ENCODE measurements at places on chromosomes 7 and 10.

- no peak for DNase-seq
These were observed 96.4 kb downstream of the CALD1 start for GRCh38 chr7:134875867-134876266.

DNA sequence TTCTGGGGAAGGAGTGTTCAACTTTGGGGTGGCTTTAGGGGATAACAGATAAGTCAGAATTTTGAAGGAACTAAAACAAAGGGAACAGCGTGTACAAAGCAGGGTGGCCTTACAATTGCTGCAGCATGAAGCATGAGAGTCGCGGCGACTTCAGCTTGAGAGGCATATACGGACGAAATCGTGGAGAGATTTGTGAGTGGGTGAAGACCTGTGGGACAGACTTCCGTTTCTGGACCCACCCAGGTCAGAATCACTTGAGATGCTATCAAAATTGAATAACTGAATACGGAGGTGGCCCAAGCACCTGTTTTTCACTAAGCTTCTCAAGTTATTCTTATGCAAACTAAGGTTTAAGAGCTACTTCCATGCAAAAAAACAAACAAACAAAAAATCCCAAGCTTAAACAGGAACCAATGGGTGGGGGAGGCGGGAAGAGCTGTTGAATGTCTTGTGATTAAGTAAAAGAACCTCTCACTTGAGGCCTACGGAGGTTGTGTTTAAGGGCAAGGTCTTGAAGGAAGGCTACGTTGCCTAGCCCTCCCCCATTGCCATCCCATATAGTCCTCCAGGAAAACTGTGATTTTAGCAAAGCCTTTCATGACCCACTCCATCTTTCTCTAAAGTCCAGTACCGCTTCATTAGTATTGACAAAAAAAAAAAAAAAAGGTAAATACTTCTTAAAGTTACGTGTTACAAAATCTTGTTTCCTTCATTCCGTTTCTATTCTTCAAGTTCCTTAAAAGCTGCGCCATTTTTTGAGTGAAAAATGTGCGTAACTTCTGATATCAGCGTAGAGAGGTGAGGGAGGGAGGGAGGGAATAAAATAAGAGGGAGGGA is 1.3 kb upstream of the TRIM24 start:
- no peak for DNase-seq

DNA sequence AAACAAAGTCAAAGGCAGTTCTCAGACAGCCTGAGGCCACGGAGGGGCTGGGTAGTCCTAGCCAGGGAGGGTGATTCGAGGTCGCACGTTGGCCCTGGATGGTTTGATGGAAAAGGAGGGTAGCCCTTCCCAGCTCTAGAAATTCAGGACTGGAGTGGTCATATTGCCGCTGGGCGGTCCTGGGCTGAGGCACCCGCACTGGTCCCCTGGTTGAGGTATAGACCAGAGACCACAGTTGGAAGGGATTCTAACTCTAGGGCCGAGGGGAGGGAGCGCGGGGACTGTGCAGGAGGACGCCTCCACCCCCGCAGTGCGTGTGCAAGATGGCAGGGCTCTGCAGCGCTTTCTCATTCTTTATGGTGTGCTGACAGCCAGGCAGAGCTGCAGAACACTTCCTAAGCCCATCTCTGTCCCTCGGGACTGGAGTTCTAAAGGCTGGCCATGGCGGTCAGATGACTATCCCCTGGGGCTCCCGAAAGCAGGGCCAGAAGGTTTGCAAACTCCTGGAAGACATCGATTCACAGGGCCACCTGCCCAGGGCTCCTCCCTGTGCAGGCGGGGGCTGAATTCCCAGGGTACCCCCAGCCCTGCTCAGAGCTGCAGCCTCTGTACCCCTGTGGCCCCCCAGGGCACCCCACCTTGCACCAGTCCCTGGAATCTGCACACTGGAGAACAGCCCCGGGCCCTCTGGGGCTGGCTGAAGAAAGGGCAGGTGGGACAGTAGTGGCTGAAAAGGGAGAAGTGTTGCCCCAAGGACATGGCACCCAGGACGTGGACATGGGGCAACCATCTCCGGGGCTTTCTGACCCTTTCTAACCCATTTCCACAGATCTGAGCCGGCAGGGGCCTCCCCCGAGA is 51.0 kb upstream of the ELN start:
- no peak for DNase-seq

DNA sequence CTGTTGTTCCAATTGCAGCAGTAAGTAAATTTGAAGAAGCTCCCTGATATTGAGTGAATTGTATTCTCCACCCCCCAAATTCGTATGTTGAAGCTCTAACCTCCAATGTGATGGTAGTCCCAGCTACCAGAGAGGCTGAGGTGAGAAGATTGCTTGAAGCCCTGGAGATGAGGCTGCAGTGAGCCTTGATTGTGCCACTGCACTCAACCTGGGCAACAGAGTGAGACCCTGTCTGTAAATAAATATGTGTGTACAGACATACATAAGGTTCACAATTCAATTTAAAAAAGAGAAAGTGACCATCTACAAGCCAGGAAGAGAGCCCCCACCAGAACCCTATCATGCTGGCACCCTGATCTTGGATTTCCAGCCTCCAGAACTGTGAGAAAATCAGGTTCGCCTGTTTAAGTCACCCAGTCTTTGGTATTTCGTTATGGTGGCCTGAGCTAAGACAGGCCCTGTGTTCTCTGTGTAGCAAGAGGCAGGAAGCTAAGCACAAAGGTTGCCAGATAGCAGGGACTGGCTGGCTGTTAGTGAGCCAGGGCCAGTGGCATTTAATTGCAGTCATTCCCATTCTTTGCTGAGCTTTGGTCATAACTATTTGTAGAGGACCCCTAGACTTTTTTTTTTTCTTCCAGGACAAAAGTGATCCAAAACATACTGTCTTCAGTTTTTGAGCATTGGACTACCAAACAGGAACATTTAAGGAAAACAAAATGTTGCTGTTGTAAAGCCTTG is 45.6 kb downstream of the AUTS2 start:
- no peak for DNase-seq

- DNase-seq = no peak
These were observed 12.4 kb downstream of the BCAP29 start for GRCh38 chr7:107592361-107593024.

DNA sequence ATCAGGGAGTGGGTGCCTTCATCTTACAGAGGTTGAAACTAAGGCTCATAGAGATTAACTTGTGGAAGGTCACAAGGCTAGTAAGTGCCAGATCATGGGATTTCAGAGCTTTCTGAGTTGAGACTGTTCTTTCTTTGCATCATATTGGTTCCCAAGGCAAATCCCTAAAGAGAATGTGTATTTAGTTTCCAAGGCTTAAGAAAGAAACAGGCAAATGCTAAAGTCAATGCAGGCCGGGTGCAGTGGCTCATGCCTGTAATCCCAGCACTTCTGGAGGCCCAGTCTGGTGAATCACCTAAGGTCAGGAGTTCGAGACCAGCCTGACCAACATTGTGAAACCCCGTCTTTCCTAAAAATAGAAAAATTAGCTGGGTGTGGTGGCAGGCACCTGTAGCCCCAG is 19.8 kb downstream of the CDK1 start:
- DNase-seq = no peak

GRCh38 chr10:117362313-117362712 is 12.9 kb downstream of the PDZD8 start:
- no peak for DNase-seq

- no peak for DNase-seq
These were observed 287.6 kb downstream of the BMPER start for GRCh38 chr7:34192906-34193305.

DNA sequence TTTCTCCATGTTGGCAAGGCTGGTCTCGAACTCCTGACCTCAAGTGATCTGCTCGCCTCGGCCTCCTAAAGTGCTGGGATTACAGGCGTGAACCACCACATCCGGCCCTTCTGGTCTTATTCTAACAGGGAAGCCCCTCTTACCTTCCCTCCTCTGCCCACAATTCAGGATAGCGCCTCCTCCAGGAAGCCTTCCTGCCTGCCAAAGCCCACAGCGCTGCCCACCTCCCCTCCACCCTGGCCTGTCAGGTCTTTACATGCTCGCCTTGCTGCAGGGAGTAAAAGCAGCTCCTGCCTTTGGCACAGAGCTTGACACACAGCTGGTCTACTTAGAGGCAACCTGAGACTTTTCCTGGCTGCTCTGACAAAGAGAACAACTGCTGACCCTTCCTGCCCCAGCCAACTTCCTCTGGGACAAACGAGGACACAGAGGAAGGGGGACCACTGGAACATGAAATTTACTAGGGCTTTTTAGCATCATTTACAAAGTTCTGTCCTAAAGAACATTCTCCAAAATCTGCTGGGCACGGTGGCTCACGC is 13.2 kb downstream of the MLXIPL start:
- no peak for DNase-seq

- peak; percentile 69 for DNase-seq
These were observed 103.0 kb upstream of the KLF6 start for GRCh38 chr10:3887885-3888476.

DNA sequence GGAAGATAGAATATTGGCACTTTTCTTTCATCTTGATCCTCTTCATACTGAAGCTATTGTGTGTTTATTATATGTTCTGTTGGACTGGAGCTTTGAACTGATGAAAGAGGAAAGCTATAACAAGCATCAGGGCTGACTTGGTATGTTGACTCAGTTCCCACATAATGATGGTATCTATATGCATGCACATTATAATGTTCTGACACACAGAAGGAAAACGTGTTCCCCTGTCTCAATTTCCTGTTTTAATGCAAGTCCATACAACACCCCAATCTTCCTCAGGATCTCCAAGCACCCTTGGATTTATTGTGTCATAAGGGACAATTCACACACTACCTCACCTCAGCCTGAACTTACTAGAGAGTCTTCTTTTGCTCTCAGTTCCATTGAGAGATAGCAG is 8.3 kb upstream of the WASL start:
- no peak for DNase-seq

DNA sequence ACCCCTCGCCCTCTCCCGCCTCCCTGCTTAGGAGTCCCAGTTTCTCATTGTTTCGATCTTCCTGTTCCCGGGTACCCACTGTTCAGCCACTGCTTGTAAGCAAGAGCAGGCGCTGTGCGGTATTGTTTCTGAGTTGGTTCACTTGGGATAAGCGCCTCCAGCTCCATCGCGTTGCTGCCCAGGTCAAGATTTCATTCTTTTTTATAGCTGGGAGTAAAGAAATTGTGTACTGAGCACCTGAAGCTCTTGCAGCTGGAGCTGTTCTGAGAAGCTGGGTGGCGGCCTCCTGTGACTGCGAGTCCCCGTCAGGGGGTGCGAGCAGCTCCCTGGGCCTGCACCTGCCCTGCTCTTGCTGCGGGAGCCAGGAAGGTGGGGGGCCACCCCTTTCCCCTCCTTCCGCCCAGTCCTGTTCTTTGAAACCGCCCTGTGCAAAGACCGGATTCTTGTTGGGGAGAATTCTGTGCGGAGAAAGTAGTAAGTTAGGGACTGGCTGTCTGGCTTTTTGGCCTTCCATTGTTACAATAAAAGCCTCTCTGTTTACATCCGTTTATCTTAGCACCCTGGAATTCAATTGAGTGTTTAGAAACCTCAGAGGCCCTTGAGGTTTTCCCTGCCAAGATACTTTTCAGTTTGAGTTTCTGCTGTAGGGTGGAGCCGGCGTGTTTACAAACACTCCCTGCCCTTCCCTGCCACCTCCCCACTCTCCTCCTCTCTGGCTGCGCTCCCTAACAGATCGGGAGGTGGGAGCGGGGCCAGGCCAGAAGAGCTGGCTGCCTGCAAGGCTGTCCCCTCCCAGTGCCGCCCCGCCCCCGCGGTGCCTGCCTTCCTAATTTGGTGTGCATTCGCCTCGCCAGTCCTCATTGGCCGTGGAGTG is 30.8 kb upstream of the AP5Z1 start:
- DNase-seq = peak; percentile 66

DNA sequence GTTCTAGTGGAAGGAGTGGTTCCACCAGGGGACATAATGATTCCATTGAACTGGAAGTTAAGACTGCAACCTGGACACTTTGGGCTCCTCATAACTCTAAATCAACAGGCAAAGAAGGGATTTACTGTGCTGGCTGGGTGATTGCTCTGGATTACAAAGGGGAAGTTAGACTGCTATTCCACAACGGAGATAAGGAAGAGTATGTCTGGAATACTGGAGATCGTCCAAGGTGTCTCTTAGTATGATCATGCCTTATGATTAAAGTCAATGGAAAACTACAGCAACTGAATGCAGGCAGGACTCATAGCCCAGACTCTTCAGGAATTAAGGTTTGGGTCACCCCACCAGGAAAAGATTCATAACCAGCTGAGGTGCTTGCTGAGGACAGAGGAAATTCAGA is 310.6 kb upstream of the MGMT start:
- no peak for DNase-seq

- DNase-seq = no peak
These were observed 135.8 kb upstream of the TMEM72 start for GRCh38 chr10:44775402-44775741.

- DNase-seq = no peak
These were observed 278.9 kb downstream of the HPSE2 start for GRCh38 chr10:98956576-98957260.

DNA sequence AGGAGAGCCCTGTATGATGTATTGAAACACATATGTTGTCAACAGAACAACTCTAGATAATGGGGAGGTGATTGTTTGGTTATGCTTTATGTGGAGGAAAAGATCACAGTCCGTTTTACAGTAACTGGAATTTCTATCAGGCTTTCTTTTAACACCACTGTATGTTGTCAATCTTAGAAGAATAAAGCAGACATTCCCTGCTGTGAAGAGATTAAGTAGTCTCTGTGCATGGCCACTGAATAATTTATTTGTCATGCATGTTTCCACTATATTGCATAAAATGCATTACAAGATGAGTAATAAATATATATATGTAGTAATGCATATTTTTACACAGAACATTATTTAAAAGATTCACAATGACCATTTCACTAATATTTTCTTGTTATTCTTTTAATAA is 440.0 kb downstream of the ANKRD7 start:
- DNase-seq = no peak

GRCh38 chr10:32413513-32413912 is 32.4 kb upstream of the CCDC7 start:
- no peak for DNase-seq

GRCh38 chr7:11373546-11374142 is 400.0 kb downstream of the PHF14 start:
- DNase-seq = no peak

DNA sequence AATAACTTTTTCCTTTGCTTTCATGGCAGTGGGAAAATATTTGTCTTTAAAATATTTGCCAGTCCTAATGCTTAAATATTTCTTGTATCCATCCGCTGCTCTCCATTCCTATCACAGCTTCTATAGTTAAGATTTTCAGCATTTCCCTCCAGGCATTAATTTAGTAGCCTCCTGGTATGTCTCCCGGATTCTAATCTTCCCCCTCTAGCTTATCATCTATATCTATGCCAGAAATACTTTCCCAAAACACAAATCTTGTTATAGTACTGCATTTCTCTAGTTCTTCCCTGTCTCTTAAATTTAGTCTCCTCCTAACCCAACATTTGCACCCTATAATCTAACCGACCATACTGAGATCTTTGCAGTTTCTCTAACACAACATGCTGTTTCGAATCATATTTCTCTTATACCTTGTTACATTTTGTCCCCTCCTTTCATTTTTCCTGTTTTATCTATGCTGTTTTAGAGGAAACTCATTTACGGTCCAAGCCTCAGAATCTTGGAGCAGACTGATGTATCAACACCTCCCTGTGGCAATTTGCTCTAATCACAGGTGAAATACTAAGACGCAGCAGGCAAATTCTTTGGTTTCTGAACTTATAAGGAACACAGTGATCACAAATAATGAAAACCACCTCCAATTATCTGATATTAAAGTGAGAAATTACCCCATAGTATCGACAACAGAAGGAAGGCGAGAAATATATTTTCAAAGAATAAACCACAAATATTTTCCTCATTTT is 10.3 kb downstream of the CNTNAP2 start:
- DNase-seq = no peak
